GM10248 (cell line): ENCODE measurements at places on chromosomes 1 and 21.

GRCh38 chr1:89548122-89548857 is 23.7 kb downstream of the LRRC8B start:
- no peak for DNase-seq

DNA sequence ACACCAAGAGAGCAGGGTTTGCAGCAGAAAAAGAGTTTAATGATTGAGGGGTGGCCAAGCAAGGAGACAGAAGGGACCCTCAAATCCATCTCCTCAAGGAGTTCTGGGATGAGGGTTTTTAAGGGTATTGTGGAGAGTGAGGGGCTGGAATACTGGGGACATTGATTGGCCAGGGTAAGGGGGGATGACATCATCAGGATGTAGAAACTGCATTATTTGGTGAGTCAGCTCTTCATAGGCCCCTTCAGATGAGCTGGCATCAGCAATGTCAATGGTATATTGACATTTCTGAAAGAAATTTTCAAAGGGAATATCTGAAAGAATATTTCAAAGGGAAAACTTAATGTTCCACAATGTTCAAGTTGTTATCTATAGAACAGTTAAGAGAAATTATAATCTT is 168.1 kb upstream of the SNX7 start:
- no peak for DNase-seq

GRCh38 chr1:239053279-239053678 is 333.1 kb upstream of the CHRM3 start:
- DNase-seq, result no peak

DNA sequence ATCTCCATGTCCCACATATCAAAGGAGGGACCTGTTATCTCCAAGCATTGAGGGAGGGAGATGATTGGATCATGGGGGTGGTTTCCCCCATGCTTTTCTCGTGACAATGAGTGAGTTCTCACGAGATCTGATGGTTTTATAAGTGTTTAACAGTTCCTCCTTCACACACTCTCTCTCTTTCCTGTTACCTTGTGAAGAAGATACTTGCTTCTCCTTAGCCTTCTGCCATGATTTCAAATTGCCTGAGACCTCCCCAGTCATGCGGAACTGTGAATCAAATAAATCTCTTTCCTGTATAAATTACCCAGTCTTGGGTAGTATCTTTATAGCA is 91.6 kb downstream of the DDAH1 start:
- DNase-seq, result no peak

GRCh38 chr21:34282223-34282622 is 81.6 kb upstream of the KCNE2 start:
- DNase-seq, result no peak

DNA sequence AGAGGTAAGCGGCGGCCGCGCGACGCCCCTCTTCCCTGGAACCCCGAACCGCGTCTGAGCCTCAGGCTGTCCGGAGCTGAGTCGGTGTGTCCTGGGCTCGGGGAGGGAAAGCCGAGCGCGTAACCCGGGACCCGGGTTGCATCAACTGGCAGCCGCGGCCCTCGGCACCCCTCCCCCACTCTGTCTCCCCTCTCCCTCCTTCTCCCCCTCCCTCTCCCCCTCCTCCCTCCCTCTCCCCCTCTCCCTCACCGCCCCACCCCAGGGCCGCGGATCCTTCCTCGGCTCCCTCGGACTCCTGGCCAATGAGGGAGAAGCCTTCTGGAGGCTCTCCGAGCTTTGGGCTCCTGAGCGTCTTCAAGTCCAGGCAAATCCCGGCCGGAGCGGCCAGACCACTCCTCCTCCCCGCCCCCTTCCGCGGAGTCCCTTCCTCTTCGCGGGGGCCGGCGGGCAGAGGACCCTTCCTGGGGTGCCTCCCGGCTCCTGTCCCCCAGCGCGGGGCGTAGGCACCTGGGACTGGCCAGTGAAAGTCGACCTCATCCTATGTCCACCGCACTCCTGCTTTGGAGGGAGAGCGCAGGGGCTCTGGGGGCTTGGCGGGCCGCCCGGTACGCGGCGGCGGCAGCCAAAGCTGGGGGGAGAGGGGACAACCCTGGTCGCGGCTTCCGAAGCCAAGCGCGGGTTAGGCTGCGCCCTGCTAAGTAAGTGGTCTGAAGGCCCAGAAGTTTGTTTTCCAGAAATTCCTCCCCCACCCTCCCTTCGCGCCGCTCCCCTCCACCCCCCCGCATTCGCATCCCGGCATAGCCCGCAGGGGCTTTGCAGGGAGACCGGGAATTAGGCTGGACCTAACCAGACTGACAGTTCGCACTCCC is 850 bp downstream of the SESN2 start:
- DNase-seq, result peak; percentile 31

DNA sequence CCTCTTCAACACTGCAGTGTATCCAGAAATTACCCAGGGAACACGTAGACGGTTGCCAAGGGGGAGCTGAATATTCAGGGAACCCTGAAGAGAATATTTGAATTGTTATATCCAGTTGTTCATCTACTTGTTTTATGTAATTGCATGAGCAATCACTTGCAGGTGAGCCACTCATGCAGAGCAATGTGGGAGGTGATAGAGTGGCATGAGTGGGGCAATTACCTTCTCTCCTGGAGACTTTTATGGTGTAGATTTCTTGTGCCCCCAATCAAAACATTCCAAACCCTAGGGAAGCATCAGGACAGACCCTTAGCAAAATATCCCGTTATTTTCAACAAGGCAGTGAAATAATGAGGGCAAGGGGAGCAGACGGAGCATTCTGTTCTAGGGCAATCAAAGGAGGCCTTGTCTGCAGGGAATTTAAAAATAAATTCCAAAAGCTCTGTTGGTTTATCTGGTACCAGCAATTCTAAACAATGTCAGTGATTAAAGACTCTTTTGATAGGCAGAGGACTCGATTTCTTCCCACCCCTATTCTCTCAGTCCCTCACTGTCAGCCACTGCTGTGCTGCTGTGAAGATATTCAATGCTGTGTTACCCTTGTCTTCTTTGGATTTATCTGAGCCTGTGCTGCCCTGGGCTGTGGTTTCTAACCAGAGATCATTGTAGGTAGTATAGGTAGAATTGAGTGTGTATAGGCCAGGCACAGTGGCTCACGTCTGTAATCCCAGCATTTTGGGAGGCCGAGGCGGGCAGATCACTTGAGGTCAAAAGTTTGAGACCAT is 180.2 kb upstream of the MAP1LC3C start:
- DNase-seq, result no peak

- DNase-seq, result no peak
Observed at GRCh38 chr1:218371927-218372672, 27.0 kb downstream of the TGFB2 start.

GRCh38 chr1:196608390-196609369 is at the start of gene KCNT2:
TSS of gene KCNT2 (minus strand) at chr1:196608440. CDS start at chr1:196608309, 131 bp downstream.
- DNase-seq, result peak; percentile 6

DNA sequence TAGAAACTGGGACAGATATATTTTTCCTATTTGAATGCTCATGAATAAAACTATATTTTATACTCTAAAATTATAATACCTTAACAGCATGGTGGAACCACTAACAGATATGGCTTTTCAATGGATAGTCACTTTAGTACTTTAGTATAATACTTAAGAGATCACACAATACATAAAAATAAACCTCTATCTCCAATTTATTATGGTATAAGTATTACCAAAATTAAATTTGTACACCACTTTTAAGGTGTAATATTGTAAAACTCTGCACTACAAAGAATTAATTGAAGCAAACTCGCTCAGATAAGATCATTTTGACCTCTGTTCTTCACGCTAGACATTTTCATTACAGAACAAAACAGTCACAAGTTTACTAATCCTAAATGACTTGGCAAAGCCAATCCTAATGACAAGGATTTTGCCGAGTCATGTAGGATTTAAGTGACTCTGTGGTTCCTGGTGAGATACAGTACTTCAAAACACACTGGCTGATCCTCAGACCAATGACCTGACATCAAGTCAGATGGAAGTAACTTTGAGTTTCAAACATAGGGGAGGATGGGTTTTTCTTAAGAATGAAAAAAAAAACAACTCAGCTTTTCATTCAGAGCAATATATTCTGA is 200.6 kb downstream of the SMYD3 start:
- DNase-seq, result no peak

GRCh38 chr1:238107322-238107721 is 216.6 kb upstream of the ZP4 start:
- DNase-seq, result no peak

- no peak for DNase-seq
Observed at GRCh38 chr1:245679821-245680780, 525.3 kb downstream of the KIF26B start.

DNA sequence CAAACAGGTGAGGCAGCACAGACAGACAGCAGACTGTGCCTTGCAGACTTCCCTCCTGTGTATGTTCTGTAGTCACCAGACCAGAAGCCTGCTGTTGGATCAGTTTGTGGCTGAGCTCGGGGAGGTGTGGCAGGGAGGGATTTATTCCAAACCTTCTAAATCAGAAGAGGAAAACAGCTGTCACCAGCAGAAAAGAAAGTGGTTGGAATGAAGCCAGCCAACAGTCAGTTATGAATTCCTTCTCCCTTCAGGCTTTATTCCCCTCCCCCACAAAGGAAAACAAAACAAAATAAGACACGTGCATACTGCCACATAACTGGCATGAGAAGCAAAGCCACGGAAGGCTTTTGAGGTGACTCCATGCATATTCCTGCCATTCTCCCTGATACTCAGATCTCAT is 19.0 kb upstream of the PIGV start:
- DNase-seq, result no peak

- no peak for DNase-seq
Observed at GRCh38 chr1:245466261-245466660, 311.5 kb downstream of the KIF26B start.

GRCh38 chr1:117235863-117236465 is 25.2 kb upstream of the VTCN1 start:
- no peak for DNase-seq

DNA sequence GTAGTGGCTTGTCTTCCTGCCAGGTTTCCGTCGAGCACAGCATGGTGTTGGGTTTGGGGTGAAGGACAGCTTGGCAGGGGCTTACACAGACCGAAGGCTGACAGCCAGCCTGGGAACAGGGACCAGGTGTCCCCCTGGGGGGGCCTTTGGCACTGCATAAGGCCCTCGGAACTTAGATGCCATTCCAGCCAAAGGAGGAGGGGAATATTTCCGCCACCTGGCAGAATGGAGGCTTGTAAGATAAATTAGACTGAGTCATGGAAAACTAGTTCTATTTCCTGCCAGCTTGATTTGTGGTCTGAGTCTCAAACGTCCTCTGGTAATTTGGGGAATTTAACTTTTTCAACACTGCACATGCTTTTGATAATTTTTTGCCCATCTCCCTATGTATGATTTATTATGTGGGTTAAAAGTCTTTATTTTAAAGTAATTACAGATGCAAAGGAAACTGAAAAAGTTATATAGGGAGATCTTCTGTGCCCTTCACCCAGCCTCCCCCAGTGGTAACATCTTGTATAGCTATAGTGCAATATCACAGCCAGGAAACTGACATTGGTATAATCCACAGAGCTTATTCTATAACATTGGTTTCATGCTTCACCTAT is 11.5 kb upstream of the TMEM51 start:
- no peak for DNase-seq

DNA sequence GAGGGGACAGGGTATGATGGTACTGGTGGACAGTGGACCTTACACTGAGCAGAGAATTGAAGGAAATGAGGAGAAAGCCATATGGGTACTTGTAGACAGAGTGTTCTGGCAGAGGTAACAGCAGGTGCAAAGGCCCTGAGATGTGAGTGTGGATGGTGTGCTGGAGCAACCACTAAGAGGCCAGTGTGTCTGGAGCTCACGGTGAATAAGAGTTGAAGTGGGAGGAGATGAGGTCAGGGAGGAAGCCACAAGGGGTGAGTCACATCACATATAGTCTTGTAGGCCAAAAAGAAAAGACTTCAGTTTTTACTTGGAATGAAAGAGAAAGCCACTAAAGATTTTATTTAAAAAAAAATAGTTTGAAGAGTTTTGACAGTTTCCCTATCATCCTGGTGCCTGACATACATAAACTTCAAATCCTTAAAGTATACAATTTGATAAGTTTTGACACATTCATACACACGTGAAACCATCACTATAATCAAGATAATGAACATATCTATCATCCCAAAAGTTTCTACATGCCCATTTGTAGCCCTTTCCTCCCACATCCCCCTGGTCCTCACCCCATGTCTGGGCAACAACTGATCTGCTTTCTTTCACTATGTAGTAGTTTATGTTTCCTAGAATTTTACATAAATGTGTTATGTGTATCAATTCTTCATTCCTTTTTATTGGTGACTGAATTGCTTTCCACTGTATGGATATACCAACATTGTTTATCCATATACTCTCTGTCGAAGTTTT is 148.4 kb downstream of the GPATCH2 start:
- DNase-seq, result peak; percentile 28

DNA sequence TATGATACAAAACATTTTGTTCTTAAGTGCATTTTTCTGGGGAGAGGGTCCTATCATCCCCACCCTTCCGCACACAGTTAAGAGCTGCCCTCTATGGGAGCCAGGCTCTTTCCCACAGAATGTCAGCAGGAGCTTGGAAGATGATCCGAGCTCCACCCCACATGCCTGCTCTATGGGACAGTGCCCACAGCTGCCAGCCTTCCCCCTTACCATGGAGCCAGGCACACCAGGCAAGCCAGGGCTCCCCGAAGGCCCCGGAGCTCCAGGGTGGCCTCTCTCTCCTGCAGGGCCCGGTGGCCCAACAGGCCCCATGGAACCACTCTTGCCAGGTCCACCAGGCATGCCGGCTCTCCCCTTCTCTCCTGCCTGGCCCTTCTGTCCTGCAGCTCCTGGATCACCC is 10.4 kb upstream of the PEF1 start:
- DNase-seq, result no peak

DNA sequence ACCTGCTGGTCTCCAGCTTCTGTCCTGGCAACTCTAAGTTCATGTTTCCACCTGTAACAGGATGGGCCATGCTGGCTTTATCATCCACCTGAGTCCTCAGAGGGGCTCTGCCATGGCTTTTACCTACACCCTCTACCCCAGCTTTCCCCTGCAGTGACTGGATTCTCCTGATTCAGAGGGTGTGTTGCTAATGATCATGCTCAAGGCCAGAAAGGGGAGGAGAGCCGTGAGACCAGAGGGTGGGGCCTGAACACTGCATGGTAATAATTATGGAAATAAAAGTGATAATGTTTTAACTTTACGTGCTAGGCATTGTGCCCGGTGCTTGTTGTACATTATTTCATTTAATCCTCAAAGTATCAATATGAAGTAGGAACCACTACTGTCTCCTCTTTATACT is 53.3 kb downstream of the CNIH3 start:
- DNase-seq, result no peak
